IPS-NIHi11 (cell line): ENCODE measurements at places on chromosomes 7 and 10.

DNA sequence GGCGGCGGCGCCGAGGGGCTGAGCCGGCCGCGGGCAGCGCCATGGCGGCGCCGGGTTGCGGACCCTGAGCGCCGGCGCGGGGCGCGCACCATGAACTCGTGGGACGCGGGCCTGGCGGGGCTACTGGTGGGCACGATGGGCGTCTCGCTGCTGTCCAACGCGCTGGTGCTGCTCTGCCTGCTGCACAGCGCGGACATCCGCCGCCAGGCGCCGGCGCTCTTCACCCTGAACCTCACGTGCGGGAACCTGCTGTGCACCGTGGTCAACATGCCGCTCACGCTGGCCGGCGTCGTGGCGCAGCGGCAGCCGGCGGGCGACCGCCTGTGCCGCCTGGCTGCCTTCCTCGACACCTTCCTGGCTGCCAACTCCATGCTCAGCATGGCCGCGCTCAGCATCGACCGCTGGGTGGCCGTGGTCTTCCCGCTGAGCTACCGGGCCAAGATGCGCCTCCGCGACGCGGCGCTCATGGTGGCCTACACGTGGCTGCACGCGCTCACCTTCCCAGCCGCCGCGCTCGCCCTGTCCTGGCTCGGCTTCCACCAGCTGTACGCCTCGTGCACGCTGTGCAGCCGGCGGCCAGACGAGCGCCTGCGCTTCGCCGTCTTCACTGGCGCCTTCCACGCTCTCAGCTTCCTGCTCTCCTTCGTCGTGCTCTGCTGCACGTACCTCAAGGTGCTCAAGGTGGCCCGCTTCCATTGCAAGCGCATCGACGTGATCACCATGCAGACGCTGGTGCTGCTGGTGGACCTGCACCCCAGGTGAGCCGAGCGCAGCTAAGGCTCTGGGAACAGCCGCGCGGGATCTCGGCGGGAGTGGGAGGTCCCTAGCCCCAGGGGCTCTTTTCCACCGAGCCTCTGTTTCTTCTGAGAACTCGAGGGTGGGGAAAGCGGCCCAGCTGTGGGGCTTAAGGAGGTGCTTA is at the start of gene GPR26:
TSS of gene GPR26 (plus strand) at position 38 of the 919 bp plus-strand sequence. CDS start at position 91, 53 bp downstream.
- peak; percentile 83 for DNase-seq

DNA sequence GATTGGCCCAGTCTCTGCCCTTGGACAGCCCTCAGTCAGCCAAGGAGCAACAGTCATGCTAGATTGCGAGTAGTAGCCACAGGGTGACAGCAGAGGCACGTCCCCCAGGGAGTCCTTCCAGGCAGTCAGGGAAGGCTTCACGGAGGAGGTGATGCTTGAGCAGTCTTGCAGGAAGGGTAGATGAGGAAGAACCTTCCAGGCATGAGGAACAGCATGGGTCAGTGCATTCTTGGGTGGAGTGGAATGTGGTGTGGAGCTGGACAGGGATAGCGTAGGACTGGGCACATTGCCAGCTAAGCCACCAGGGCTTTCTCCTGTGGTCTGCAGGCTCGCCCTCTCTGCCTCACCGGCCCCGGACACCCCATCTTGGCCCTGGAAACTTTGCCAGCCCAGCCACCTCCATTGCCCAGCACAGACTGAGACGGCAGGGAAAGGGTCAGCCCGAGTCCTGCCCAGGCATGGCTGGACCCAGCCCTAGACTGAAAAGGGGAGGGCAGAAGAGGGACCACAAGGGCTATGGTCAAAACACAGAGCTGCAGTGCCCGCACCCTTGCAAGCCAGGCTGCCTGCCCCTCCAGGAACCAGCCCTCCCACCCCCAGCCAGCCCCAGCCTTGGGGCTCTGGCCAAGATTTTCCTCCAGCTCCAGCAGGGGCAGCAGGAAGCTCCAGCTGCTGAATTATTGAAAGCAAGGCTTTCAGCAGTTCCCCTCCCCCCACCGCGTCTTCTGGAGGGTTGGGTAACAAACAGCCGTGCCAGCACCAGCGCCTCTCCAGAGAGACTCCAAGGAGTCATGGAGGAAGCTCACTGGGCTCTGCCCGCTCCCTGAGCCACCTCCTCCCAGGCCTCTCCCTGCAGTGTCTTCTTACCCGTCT is 18.7 kb downstream of the SRRM3 start:
- peak; percentile 58 for DNase-seq

DNA sequence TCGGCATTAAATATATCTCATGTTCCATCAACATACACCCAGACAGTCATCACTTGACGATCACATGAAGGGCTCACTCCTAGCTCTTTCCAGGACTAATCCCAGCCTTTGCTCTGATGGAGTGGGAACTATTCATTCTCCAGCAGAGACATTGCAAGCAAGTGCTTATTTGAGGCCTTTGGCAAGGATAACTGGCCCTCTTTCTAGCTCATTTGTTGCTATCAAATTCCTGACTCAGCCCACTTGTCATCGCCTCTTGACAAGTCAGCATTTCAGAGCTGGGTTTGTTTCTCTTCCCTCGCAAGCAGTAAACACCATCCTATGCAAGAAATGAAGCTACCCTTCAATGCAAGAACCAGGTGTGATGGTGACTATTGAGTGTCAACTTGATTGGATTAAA is 1165.7 kb upstream of the AUTS2 start:
- no peak for DNase-seq

DNA sequence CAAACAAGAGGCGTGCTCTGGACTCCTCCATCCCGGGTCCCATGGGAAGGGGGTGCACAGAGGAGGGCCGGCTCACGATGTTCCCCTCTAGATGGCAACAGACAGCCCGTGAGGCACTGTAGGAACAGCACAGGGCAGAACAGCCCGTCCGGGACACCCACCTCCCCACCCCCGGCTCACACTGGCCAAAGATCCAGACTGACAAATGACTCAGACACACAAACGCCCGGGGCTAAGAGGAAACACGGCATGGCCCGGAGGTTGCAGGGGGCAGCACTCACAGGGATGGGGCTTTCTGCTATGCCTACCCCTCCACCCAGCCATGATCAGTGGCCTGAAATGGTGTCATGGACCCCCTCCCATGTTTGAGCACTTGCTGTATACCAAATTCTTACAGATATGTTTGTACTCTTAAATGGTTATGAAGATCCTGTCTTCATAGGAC is 4.9 kb upstream of the ELN start:
- DNase-seq: no peak

GRCh38 chr7:128408709-128409595 is 830 bp downstream of the IMPDH1 start:
- DNase-seq: no peak

- DNase-seq: no peak
These were observed 51.6 kb downstream of the PIK3CG start for GRCh38 chr7:106916679-106917078.

DNA sequence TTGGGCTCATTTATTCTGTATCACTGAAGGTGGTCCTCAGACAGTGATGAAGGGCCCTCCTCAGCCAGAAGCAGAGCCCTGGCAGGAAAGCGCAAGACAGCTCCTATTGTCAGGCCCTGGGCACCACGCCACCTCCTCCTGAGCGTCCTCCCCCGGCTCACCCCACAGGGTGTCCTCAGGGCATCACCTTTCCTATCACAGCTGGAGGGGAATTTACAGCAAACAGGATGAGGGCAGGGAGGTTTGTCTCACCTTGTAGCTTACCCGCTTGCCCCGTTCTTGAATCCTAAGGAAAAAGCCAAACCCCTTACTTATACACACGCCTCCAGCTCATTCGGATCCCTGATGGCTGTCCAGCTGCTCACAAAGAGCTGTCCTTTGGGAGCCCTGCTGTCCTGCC is 50.2 kb upstream of the LANCL2 start:
- no peak for DNase-seq

DNA sequence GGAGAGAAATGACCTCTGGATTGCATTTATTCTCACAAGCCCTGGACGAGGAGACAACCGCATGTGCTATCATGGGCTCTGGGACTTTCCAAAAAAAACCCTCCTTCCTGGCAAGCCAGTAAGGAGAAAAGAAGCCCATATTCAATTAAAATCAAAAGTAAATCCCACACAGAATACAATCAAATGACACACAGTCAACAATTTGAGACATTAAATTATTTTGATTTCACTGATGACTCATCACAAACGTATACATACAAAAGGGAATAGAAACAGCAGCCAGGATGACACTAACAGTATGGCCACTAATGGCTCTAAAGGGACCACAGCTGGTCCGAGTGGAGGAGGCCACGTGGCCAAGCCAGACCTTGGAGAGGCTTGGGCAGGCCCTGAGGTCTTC is 24.9 kb downstream of the LRRC20 start:
- DNase-seq: no peak

DNA sequence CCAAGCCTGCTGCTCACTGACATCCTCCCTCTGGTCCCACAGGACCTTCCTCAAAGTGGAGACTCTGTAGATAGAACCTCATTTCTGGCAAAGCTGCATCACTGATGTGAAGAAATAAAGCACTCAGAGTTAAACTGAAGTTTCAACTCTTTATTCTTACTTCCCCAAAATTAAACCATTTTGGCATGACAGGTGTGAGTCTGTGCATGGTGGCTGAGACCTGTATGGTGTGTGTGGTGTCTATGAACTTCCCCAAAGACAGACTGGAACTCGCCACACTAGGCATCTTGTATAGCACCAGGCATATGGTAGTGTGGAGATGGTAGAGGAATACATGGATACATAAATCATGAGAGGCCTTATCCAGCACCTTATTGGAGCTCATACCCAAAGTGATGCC is 6.6 kb upstream of the WDFY4 start:
- DNase-seq: no peak

DNA sequence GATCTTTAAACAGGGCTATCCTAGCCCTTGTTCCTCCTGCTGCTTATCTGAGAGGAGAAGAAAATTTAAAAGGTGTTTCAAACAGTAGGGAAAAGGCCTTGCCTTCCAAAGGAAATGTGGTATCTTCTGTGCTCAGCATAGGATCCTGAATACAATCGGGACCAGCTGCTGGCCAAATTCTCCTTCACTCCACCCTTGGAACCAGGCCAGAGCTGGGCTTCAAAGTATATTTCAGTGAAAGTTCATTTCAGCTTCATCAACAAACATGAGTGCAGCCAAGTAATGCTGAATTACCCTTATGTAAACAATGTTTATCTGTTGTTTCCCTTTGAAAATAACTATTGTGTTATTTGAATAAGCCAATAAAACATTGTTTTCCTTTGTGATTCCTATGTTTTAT is 146.5 kb upstream of the MEOX2 start:
- no peak for DNase-seq

- DNase-seq: peak; percentile 100
These were observed 3.4 kb upstream of the MUC12 start for GRCh38 chr7:100965723-100966541.

DNA sequence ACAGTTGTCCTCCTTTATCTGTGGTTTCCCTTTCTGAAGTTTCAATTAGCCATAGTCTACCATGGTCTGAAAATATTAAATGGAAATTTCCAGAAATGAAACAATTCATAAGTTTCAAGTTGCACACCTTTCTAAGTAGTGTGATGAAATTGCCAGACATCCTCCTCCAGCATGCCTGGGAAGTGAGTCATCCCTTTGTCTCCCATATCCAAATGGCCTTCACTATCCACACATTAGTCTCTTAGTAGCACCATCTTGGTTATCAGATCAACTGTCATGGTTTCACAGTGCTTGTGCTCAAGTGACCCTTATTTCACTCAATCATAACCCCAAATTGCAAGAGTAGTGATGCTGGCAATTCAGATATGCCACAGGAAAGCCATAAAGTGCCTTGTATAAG is 83.4 kb upstream of the PPP1R9A start:
- peak; percentile 5 for DNase-seq
